ENCODE measurements at places on chromosomes 12 and 14. TPM values are rescaled to one million over a fixed set of nuclear protein-coding genes. Genes with fewer than 3 reads are reported as not detected.

DNA sequence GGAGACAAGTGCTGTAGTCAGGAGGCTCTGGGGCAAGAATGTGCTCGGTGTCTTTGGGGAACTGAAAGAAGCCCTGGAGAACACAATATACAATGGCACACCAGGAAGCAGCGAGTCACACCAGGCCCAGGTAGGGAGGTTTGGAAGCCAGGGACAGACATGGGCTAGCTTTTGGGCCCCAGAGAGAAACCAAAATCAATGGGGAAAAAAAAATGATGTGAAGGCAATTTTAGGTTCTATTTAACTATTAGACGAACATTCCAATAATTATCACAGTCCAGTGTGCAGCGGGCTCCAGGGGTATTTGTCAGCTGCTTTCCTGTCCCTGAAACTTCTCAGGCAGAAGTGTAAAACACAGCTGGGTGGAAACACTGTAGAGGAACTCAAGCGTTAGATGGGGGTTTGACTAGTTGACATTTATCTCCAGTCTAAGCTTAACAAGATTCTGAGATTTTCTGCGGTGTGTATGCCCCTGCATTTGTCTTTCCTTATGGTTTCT lies 21.8 kb upstream of the EGLN3 start:
- no peak for DNase-seq
- no peak overlapping the region for H3K4me3 ChIP-seq
- H3K27me3 ChIP-seq = no peaks in the 10 kb centered on the region
- no peak overlapping the region for H3K27ac ChIP-seq

DNA sequence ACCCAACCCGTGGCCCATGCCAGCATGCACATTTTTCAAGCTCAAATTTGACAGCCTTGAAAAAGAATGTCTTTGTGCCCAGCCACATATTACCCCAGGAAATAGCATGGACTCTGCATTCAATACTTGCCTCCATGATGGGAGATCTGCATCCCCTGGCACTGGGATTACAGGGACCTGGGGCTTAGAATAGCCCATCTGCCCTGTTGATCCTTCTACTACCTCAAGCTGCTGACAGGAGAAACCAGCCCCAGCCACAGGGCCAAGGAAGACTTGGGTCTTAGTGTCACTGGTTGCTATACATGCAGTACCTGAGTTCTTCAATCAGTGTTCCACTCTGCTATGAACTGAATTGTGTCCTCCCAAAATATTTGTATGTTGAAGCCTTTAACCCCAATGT lies 85.3 kb downstream of the LRRC74A start:
- DNase-seq = no peak
- no peak overlapping the region for H3K27ac ChIP-seq
- H3K4me1 ChIP-seq = peaks cover 11% of the 10 kb centered on the region
- no peak overlapping the region for H3K4me3 ChIP-seq

GRCh38 chr14:61588419-61588901 lies 106.9 kb upstream of the HIF1A start:
- H3K36me3 ChIP-seq = no peaks in the 10 kb centered on the region
- no peak overlapping the region for H3K27ac ChIP-seq
- no peak overlapping the region for H3K4me3 ChIP-seq
- H3K27me3 ChIP-seq = no peaks in the 10 kb centered on the region
- peaks cover 9% of the 10 kb centered on the region for H3K4me1 ChIP-seq
- DNase-seq = no peak

- no peak for DNase-seq
- no peaks in the 10 kb centered on the region for H3K27me3 ChIP-seq
- H3K4me1 ChIP-seq = no peaks in the 10 kb centered on the region
- H3K27ac ChIP-seq = no peak overlapping the region
- no peaks in the 10 kb centered on the region for H3K36me3 ChIP-seq
Measured at GRCh38 chr12:110853836-110854235, 7.0 kb downstream of the CCDC63 start.

GRCh38 chr12:85781766-85782165 lies 54.4 kb downstream of the RASSF9 start:
- H3K27ac ChIP-seq = no peak overlapping the region
- H3K36me3 ChIP-seq = no peaks in the 10 kb centered on the region
- DNase-seq = no peak
- H3K4me3 ChIP-seq = no peak overlapping the region

DNA sequence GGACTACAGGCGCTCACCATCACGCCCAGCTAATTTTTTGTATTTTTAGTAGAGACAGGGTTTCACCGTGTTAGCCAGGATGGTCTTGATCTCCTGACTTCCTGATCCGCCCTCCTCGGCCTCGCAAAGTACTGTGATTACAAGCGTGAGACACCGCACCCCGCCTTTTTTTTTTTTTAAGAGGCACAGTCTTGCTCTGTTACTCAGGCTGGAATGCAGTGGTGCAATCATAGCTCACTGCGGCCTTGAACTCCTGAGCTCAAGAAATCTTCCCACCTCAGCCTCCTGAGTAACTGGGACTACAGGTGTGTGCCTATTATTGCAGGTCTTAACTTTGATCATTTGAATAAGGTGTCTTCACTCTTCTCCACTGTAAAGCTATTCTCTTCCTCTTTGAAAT lies 5.3 kb upstream of the GLTP start:
- H3K27ac ChIP-seq = no peak overlapping the region
- H3K4me1 ChIP-seq = peaks cover 6% of the 10 kb centered on the region
- no peak overlapping the region for H3K4me3 ChIP-seq
- no peak for DNase-seq
- H3K27me3 ChIP-seq = no peaks in the 10 kb centered on the region
- no peaks in the 10 kb centered on the region for H3K36me3 ChIP-seq

- H3K4me1 ChIP-seq = no peaks in the 10 kb centered on the region
- no peaks in the 10 kb centered on the region for H3K27me3 ChIP-seq
- no peak overlapping the region for H3K27ac ChIP-seq
- no peak overlapping the region for H3K4me3 ChIP-seq
- DNase-seq = no peak
- H3K36me3 ChIP-seq = no peaks in the 10 kb centered on the region
Measured at GRCh38 chr12:82517027-82517426, 158.7 kb downstream of the METTL25 start.

Gene OR6C2
- not detected for total RNA-seq

Gene NOXRED1
- total RNA-seq = 0.32 TPM

Gene CLEC1A
- total RNA-seq = 3.8 TPM

Gene CCDC177
- not detected for total RNA-seq

Gene PLA2G1B
- not detected for total RNA-seq

Gene IFNG-AS1
- 0.21 TPM for total RNA-seq

Gene NEUROD4
- not detected for total RNA-seq

Gene PCED1B
- total RNA-seq = 1.2 TPM

Gene ANKRD13A
- 9.6 TPM for total RNA-seq

Gene RNASE3
- total RNA-seq = not detected

Gene COX14
- 116 TPM for total RNA-seq

Gene RERG
- 1.6 TPM for total RNA-seq

Gene SIRT4
- total RNA-seq = 3.5 TPM

Measured in psoas muscle (tissue), 8 donors.